ENCODE measurements at places on chromosomes 1 and 21. TPM values are rescaled to one million over a fixed set of nuclear protein-coding genes. Genes with fewer than 3 reads are reported as not detected.

- DNase-seq: no peak
Measured at GRCh38 chr1:168803806-168804510, 75.0 kb upstream of the DPT start.

- DNase-seq: peak; percentile 63
Measured at GRCh38 chr1:55632058-55632457, 416.9 kb upstream of the USP24 start.

GRCh38 chr1:65066766-65067490 lies 81.1 kb upstream of the AK4 start:
- DNase-seq: peak; percentile 58

DNA sequence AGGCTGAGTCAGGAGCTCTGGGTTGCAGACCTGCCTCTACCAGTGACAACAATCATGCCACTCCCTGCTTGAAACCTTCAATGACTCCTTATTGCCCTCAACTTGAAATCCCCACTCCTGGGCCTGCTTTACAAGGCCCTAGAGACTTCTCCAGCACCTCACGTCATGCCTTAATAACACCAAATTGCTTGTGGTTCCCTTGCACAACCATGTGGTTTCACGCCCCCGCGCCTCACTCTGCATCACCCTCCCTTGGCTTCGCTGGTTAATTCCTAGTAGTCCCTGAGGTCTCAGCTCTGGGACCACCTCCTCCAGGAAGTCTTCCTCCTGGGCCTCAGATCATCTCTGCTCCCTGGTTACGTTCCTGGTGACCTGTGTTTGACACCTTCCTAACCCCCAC lies 33.0 kb downstream of the EPHA2 start:
- DNase-seq: peak; percentile 86

The CD2 gene
- not detected for total RNA-seq

The S100A8 gene
- total RNA-seq: not detected

DNA sequence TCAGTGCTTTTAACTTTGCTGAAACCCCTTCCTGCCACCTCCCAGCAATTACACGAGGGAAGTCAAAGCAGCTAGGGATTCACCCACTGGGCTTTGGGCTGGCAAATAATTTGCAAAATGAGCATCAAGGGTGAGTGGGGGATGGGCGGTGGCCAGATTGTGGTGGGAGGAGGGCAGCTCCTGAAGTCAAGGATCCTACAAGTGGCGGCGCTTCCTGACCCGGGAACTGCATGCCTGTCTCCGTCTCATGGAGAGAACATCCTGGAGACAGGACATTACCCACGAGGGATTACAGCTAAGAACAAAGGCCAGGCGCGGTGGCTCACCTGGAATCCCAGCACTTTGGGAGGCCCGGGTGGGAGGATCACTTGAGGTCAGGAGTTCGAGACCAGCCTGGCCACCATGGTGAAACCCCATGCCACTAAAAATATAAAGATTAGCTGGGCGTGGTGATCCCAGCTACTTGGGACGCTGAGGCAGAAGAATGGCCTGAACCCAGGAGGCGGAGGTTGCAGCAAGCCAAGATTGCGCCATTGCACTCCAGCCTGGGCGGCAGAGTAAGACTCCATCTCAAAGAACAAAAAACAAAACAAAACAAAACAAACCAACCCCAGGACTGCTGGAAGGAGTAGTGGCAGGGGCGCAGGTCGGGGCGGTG lies 12.9 kb downstream of the TTC34 start:
- DNase-seq: no peak

The S100A2 gene
- total RNA-seq: 3.6 TPM

GRCh38 chr1:47554082-47554481 lies 116.2 kb downstream of the FOXD2 start:
- no peak for DNase-seq

GRCh38 chr1:201514466-201514865 lies 7.5 kb upstream of the CSRP1 start:
- DNase-seq: no peak

GRCh38 chr1:11653101-11653860 lies 948 bp downstream of the FBXO2 start:
- DNase-seq: peak; percentile 18

GRCh38 chr1:32828341-32828740 lies 10.9 kb downstream of the S100PBP start:
- peak; percentile 28 for DNase-seq

GRCh38 chr1:111214074-111214801 lies 13.3 kb upstream of the CHI3L2 start:
- DNase-seq: peak; percentile 13

The NEK2 gene
- 35.0 TPM for total RNA-seq

The S100A13 gene
- 122 TPM for total RNA-seq

DNA sequence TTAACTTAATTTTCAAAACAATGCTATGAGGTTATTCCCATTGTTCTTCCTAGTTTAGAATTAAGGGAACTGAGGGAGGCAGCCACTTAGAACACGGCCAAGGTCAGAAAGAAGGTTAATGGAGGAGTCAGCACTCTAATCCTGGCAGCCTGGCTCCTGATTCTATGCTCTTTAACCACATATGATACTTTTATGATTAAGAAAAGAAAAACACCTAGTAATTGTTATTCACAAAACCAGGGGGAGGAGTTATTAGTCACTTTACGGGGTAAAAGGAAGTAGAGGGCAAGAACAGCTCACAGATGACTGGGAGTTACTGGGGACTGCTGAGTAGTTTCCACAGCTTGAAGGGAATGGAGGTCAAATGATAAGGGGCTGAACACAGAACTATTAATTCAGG lies 38.6 kb downstream of the GADD45A start:
- peak; percentile 73 for DNase-seq

- peak; percentile 86 for DNase-seq
Measured at GRCh38 chr1:221392453-221392852, 349.4 kb downstream of the DUSP10 start.

DNA sequence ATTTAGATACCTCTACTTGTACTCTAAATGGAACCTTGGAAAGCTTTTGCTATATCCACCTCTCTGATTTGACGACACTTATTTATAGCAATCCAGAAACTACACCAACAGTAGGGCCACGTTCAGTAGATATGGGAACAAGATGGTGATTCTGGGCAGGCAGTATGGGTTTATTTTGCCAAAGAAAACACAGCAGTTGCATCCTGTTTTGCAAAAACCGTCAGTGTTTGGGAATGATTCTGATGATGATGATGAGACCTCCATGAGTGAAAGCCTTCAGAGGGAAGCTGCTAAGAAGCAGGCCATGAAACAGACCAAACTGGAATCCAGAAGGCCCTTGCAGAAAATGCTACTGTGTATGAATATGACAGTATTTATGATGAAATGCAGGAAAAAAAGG lies 41.5 kb upstream of the NEXN start:
- no peak for DNase-seq

The TMEM61 gene
- total RNA-seq: not detected

DNA sequence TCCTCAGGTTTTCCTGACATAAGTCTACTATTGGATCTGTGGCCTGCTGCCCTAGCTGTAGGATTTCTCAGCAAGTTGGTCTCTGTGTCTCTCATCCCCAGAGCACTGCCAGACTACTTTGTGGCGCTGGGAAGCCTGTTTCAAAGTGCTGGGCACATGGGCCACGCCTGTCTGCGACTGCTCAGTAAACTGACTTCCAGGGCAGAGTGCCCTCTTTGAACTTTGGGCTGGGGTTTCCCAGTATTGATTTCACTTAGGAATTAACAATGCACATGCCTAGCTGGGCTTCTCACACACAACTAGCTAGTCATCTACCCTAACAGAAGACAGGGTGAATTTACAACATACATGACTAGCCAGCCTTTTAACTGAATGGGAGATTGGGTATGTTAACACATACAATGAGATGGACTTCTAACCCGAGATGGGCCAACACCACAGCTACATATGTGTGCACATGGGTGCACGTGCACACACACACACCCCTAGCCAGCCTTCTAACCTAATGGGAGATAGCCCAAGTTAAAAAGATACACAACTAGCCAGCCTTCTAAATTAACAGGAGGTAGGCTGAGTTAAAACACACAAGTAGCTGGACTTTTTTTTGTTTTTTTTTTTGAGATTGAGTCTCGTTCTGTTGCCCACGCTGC lies 6.9 kb upstream of the TRIM17 start:
- DNase-seq: no peak

The LCE2A gene
- not detected for total RNA-seq

GRCh38 chr1:170267317-170267716 lies 121.6 kb downstream of the NTMT2 start:
- DNase-seq: peak; percentile 8

The ST6GALNAC5 gene
- 3.4 TPM for total RNA-seq

GRCh38 chr1:210310562-210311153 lies 18.0 kb upstream of the HHAT start:
- no peak for DNase-seq

- no peak for DNase-seq
Measured at GRCh38 chr1:36091698-36092097, 3.0 kb downstream of the ADPRS start.

The RORC gene
- total RNA-seq: not detected

GRCh38 chr21:46564391-46564790 lies 40.5 kb downstream of the S100B start:
- no peak for DNase-seq

DNA sequence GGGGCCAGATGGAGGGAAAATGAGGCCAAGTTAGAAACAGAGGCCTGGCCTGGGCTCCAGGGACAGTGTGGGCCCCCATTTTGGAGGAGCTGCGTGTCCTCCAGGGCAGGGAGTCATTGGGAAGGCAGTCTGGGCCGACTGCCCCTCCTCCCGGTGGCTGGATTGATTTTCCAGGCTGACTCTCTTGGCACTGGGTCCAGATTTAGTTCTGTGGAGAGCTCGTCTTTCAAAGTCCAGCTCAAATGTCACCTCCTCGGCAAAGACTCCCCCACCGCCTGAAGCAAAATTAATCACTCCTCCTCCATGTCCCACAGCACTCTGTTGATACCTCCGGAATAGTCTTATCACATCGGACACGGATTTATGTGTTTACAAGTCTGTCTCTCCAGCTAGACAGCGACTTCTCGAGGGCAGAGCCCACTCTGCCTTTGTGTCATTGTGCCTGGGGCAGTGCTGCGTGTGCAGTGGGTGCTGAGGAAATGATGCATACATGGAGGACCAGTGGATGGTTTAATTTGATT lies 175.1 kb downstream of the CAMTA1 start:
- peak; percentile 45 for DNase-seq

DNA sequence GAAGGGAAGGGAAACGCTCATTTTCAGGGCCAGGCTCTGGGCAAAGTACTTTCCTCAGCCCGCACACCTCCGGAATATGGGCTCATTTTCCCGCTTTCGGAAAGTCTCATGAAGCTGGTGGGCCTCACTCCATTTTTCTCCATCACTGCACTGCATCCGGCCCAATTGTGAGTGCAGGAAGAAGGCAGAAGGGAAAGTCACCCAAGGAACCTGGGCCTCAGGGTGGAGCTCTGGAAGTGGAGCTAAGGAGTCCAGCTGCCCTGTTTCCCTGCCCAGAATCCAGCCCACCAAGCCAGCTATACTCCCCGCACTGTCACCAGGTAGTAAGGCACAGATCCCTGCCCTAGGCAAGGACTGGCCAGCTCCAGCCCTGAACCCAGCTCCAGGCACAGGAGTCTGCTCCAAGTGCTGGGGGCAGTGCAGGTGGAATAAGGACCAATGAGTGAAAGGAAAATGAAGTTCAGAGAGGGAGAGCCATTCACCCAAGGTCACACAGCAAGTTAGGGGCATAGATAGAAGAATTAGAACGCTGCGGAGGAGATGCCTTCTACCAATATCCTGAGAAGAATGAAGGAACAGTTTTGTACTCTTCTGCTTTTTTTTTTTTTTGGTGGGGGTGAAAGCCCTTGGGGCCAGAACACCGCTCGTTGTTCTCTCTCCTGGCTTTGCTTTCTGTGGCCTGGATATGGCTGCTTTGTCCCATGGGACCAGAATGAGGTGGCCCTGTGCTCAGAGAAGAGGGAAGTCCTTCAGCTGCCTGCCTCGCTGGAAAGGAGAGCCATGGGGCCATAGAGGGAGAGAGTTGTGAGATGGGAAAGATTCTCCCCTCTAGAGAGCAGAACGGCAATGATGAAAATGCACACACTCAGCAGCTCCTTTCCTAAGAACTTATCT lies 10.0 kb downstream of the LRP8 start:
- DNase-seq: no peak

GRCh38 chr1:208044589-208045462 lies 133.9 kb upstream of the CD34 start:
- no peak for DNase-seq

- no peak for DNase-seq
Measured at GRCh38 chr1:160647329-160647720, 481 bp upstream of the SLAMF1 start.

DNA sequence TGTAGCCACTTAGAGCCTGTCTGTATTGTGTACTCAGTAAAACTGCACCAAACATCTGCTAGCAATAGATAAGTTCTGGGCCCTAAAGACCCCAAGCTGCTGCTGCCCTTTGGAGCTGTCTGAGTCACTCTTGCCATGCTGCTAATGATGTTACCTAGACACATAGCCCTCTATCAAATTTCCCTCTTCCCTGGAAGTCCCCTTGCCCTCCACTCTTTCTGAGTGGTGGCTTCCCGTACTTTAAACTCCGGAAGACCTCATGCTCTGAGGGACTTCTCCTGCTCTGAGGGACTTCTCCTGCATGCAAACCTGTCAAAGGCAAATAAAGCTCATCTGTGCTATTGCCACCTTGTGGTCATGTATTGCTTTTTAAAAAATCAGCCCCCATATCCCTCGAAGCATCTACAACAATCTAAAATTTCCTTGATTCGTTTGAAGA lies 34.0 kb downstream of the FH start:
- peak; percentile 16 for DNase-seq

The IGSF21 gene
- total RNA-seq: not detected

- peak; percentile 98 for DNase-seq
Measured at GRCh38 chr1:178238722-178239510, 145.0 kb downstream of the RASAL2 start.

The CALML6 gene
- total RNA-seq: not detected

The S100A7 gene
- total RNA-seq: not detected

- DNase-seq: peak; percentile 56
Measured at GRCh38 chr1:64884261-64885040, 81.9 kb downstream of the JAK1 start.

The MEGF6 gene
- 0.56 TPM for total RNA-seq

- no peak for DNase-seq
Measured at GRCh38 chr1:63626222-63626621, 33.0 kb downstream of the PGM1 start.

DNA sequence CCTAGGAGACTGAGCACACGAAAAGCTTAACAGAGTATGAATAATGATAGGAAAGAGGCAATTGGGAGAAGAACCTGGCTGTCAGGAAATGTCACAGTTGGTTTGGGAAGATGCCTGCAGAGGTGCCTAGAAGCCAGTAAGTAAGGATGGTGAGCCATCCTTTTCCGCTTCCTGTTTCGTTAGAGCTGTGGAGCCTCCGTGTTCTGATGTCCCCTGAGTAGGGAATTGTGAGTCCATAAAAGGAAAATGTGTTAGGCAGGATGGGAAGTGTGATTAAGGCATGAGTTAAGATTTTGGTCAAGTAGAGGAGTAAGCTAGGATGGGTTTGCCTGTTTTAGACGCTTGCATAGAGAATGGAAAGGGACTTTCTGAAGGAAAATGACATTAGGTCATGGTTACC lies 9.0 kb downstream of the CLIC4 start:
- no peak for DNase-seq
